Left renal cortex interstitium (tissue), 4 donors: ENCODE measurements at places on chromosomes 7 and 10. TPM values are rescaled to one million over a fixed set of nuclear protein-coding genes. Genes with fewer than 3 reads are reported as not detected.

DNA sequence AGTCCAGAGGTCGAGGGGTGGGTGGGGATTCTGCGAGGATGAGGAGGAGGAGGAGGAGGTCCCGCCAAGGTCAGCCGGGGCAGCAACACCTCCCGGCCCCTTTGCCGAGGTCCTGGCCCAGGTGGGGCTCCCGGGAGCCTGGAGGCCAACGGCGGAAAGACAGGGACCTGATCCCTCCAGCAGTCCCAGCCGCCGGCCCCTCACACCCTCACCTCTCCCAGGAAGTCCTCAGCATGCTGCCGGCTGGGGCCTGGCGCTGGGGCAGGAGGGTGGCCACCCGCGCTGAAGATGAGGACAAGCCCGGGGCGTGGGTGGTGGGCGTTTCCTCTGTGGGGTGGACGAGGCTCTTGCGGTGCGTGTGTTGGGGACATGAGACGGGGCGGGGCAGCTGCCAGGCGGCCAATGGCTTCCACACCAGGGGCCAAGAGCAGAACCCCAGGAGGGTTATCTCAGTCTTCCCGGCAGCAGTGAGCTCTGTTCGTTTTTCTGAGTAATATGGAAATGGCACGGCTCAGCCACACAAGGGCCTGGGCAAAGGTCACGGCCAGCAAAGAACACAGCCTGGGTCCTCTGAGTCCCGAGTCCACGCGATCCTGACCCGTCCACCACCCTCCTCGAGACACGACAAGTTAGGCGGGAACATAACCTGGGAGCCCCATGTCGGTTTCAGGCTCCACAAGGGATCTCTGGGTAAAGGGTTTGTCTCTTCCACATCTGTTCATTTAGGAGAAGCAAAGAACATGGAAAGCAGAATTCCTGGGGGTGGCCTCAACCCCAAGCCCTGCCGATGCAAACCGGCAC, 82.9 kb upstream of the PDGFA start:
- no peak for DNase-seq

DNA sequence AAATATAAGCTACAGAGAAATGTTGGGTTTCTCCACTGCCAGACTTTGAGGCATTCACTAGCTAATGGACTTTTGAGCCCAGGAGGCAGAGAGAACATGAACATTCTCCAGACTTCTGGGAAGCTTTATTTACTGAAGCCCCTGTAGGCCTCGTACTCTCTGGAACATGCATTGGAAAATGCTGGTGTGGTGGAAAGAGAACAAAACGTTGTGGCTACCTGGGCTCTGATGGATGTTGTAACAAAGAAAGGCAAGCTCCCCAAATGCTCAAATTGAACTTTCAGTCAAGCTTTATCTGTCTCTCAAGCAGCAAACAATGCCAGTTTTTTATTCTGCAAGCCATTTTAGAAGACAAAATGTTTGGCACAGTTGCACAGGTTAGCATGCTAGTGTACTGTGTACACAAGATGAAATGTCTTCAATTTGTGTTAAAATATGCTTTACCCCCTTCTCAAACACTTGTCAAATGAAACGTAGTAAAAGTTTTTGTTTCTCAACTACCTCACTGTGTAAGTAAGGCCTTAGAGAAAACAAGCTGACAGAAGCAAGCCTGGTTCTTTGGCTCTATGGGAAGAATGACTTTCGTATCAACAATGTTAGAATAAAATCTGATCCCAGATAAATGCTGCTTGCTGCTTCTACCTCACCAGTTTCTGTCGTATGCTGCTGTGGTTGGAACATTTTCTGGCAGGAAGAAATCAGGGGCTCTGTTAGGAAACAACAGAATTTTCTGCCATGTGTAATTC, 71.0 kb upstream of the CC2D2B start:
- no peak for DNase-seq

DNA sequence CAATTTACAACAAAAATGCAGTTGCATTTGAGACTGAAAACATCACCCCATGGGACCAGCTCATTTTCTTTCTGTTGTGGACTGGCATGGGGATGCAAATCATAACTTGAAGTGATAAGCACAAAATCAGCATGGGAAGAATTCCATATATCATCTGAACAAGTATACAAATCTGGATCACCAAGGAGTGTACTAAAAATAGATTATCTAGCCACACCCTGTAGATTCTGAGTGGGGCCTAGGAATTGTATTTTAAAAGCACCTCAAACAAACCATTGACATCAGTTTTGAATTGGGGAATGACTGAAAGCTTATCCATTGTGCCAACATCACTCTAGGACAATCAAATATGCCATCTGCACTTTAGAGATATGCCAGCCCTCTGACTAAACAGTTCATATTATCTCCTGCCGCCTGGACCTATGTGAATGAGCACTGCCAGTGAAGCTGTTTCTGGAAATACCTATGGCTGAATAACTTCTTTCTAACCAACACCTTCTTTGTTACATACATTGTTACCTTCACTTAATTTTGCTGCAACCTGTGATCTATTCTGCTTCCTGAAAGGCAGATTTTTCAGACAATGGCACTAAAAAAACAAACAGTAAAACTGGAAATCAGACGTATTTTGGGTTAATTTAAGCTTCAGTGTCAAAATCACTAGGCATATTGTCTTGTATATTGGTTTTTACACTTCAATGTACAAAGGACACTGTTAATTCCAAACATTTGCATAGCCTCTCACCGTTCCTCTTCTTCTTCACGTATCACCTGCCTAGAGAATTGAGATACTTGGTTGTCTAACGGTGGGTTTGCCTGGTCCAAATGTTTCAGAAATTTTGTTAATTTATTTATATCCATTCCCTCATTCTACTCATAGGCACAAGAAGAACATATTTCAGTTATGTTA, 42.4 kb upstream of the HGF start:
- DNase-seq, result no peak

DNA sequence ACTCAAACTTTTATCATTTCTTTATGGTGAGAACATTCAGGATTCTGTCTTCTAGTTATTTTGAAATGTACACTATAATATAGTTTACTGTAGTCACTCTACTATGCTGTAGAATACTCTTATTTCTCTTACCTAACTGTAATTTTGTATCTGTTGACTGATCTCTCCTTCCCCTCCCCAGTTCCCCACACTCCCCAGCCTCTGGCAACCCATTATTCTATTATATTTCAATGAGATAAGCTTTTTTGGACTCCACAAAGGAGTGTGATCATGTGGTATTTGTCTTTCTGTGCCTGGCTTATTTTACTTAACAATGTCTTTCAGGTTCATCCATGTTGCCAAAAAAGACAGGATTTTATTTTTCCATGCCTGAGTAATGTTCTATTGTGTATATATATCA, 71.4 kb upstream of the DYNC1I1 start:
- DNase-seq, result no peak

- no peak for DNase-seq
Observed at GRCh38 chr10:34420273-34420672, 394.8 kb downstream of the PARD3 start.

DNA sequence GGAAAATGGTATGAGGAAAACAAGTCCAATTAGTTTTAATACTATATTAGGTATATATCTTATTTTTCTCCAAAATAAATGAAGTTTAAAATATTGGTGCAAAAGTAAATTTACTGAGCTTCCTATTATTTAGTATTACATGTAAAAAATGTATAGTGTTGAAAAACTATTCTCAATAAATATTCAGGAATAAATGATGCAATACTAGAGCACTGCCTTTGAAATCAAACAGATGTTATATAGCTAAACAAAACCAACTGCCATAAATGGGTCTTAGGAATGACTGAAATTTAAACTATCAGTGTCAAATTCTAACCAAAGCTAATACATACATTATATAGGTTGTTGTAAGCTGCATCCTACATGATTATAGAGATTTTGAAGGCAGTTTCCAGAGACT, 1434.0 kb upstream of the LRRTM3 start:
- DNase-seq, result no peak

GRCh38 chr7:27203365-27203953, 3.6 kb upstream of the HOXA13 start:
- no peak for DNase-seq

GRCh38 chr7:87810130-87810529, 66.0 kb downstream of the SLC25A40 start:
- DNase-seq, result no peak

DNA sequence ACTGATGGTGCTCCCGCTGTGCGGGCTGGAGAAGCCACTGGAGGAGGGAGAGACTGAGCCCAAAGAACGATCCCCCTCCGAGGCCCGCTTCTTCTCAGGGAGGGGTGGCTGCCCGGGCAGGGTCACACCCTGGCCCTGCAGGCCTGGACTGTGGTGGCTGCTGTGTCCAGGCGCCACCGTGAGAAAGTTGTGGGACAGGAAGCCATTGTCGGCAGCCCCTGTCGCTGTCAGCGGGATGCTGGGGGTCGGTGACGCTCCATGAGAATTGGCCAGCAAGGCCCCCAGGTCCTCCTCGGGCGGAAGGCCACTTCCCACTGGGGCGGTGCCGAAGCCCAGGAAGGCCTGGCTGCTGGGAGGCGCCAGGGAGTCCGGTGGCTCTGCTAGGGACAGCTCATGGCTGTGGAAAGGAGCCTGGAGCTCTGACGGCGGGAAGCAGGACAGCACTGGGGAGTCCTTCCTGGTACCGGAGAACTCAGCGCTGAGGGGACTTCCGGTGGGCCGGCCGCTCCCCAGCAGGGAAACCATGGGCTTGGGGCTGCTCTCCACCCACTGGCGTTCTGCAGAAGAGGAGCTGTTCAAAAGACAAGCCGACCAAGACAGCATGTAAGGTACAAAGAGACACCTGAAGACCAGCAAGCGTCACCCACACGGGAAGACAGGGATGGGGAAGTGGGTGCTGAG, 278.8 kb downstream of the TNS3 start:
- DNase-seq, result no peak

DNA sequence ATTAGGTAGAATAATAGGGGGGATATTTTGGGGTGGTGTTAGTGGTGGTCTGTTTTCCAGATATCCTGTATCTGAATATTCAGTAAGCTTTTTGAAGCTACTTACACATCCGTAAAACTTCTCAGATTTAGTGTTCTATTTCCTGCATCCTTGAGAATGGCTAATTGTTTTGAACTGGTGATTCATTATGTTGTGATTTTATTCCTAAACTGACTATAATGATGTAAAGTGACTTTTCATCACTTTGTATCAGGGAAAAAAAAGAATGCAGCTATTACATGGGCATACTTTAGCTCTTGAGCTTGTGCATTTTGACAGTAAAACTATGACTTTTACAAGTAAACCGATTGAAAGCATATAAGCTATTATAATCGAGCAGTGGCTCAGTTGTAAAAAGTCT, 18.2 kb downstream of the WAC start:
- no peak for DNase-seq

DNA sequence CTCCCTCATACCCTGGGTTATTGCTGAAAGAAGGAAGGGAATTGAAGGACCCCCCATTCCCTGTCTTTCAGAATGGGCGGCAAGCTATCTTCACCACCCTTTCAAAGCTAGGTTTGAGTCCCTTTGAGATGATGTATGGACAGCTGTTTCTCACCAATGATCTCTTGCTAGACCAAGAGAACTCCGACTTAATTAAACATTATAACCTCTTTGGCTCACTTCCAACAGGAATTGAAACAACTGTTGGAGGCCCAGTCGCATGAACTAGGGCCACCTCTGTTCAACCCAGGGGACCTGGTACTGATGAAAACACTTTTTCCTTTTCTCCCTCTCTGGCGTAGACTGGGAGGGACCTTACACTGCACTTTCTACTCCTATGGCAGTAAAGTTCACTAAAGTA, 110.6 kb downstream of the ITGB8 start:
- no peak for DNase-seq

DNA sequence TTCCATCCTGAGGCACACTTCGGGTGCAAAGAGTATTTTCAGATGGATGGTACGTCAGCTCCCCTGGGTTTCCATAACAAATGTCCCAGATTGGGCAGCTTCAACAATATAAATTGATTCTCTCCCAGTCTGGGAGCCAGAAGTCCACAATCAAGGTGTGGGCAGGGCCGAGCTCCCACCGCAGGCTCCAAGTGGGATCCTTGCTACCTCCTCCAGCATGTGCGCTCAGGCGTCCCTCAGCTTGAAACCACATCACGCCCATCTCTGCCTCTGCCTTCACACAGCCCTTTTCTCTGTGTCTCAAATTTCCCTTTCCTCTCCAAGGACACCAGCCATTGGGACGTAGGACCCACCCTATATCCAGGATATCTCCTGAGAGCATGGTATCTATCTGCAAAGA, 153.5 kb downstream of the DIP2C start:
- DNase-seq, result no peak

DNA sequence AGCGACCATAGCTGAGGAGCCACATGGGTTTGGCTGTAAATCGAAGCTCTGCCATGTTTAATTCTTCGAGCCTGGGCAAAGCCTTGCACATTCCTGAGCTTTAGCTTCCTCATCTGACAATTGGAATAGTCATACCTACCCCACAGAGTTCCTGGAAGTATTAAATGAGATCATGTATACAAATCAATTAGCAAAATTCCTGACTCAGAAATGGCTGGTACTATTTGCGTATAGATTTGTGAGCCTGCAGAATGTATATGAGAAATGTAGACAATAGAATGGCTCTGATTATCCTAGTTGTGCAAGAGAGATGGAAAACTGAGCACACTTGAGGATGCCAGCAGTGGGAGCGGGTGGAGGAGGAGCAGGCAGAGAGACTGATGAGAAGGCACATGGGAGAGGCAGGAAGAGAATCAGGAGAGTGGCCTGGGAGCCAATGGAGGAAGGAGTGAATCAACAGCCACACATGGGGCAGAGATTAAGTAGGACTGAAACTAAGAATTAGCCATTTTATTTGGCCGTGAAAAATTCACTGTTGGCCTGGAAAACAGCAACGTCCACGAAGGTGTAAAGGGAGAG, 128.0 kb upstream of the C1GALT1 start:
- DNase-seq, result no peak

DNA sequence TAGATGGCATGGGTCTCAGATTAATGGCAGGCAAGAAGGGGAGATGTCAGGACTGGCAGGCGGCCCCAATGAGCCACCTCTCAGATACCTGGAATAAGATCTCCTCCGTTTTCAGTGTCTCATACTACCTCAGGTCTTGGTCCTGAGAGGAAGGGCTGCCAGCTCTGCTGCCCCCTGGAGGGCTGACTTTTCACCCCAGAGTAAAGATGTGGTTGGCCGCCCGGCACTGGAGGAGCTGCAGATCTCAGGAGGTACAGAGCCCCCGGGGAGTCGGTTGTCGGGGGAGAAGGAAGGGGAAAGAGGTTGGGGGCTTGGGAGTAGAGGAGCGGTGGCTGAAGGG, 642 bp upstream of the COL13A1 start:
- DNase-seq, result no peak

- no peak for DNase-seq
Observed at GRCh38 chr10:130495116-130495862, 359.1 kb downstream of the GLRX3 start.

GRCh38 chr7:157676001-157676400, 339.2 kb downstream of the DNAJB6 start:
- DNase-seq, result no peak

Gene RBP3
- polyA plus RNA-seq, result 0.16 TPM

Gene SPDYE18
- polyA plus RNA-seq, result 1.5 TPM

Gene RNF32
- polyA plus RNA-seq, result 2.7 TPM

Gene BRAT1
- 44.1 TPM for polyA plus RNA-seq

Gene ITGA8
- polyA plus RNA-seq, result 48.5 TPM

Gene POMZP3
- polyA plus RNA-seq, result 17.0 TPM

Gene SLC26A3
- polyA plus RNA-seq, result 0.35 TPM

Gene SLC35G1
- polyA plus RNA-seq, result 8.7 TPM

Gene SEMA4G
- 32.9 TPM for polyA plus RNA-seq

Gene MAP3K8
- 11.6 TPM for polyA plus RNA-seq

Gene SH2B2
- polyA plus RNA-seq, result 6.0 TPM
